ENCODE measurements at places on chromosomes 6 and 20.

DNA sequence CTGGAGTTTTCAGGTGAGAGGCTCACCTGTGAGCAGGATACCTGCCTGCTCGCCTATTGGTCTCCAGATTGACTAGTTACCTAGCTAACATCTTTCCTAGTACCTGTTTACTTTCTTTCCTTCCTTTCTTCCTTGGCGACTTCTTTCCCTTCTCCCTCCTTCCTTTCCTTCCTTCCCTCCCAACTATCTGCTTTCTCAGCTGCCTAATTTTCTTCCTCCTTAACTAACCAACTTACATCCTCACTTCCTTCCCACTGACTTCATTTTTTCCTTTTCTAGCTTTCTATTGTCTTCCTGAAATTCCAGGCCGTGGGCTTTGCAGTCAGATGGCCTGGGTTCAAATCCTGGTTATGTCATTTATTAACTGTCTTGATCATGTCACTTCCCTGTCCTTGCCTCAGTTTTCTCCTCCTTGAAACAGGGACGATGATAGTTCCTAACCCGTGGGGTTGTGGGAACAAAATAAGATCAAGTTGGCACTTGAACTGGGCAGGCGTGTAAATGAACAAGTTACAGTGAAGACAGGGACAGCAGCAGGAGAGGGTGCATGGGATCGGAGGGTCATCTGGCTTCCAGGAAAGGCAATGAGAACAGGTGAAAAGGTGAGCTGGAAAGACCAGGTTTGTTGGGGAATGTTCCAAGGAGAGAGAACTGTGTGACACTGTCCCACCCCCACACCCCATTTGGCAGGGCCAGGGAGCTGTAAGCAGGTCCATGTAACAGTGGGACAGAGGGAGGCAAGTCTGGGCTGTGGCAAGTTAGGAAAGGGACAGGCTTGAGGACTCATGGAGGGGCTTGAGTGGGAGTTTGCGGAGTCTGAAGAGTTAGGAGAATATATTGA lies 540 bp downstream of the SGK2 start:
- DNase-seq: no peak

DNA sequence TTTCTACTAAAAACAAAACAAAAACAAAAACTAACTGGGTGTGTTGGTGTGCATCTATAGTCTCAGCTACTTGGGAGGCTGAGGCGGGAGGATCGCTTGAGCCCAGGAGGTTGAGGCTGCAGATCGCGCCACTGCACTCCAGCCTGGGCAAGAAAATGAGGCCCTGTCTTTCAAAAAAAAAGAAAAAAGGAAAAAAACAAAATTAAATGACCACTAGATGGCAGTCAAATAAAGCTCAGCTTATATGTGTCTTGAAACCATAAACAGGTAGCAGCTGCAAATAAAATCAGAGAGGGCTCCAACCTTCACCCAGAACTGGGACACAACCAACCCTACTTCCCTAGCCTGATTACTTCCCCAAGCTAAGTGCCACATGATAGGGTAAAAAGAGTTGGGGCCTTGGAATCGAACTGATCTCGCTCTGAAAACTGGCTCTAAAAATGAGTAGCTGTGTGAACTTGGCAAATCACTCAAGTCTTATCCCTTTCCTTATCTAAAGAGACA lies 67.1 kb upstream of the ADGRF4 start:
- peak; percentile 36 for DNase-seq

DNA sequence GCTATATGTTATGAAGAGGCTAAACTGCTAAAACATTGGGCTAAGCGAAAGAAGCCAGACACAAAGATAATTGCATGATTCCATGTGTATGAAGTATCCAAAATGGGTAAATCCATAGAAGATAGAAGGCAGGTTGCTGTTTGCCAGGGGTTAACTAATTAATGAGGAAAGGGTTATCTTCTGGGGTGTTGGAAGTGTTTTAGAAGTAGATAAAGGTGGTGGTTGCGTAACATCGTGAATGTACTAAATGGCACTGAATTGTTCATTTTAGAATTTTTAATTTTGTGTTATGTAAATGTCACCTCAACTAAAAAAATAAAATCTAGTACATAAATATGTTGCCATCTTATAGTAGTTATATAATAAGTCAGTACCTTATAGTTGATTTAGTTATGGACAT lies 104.4 kb upstream of the ADGRF4 start:
- DNase-seq: no peak

- no peak for DNase-seq
These were observed 372 bp downstream of the CASS4 start for GRCh38 chr20:56412473-56412790.

GRCh38 chr6:134079406-134079921 lies 27.0 kb upstream of the SLC2A12 start:
- DNase-seq: no peak

- DNase-seq: no peak
These were observed 165.0 kb downstream of the PDE7B start for GRCh38 chr6:136016228-136017225.

GRCh38 chr6:107124934-107125348 lies 9.6 kb upstream of the BEND3 start:
- no peak for DNase-seq

DNA sequence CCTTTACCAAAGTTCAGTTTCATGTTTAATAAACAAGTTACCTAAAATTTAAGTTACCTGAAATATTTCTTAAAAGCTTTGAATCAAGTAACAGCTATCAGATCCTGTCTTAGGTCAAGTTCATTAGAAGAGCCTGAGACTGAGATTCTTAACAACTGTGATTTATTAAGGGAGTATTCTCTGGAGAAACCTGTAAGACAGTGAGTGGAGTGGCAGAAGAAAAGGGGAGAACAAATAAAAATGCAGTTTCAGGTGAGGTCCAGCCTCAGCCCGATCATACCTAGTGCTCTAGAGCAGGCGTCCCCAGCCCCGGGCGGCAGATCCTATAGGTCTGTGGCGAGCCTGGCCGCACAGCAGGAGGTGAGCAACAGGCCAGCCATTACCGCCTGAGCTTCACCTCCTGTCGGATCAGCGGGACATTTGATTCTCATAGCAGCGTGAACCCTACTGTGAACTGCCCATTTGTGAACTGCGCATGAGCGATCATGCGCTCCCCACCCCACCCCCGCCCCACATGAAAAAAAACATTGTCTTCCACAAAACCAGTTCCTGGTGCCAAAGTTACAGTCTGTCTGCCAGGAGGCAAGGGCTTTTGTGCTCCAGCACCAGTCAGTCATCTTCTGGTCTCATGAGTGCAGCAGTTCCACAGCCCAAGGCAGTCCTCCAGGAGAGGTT lies 59.2 kb upstream of the ADGRB3 start:
- peak; percentile 41 for DNase-seq

Data from fibroblast of lung (primary cell).